ENCODE measurements at places on chromosomes 2 and 18.

- no peak for DNase-seq
Observed at GRCh38 chr2:176492583-176492982, 223.3 kb downstream of the MTX2 start.

DNA sequence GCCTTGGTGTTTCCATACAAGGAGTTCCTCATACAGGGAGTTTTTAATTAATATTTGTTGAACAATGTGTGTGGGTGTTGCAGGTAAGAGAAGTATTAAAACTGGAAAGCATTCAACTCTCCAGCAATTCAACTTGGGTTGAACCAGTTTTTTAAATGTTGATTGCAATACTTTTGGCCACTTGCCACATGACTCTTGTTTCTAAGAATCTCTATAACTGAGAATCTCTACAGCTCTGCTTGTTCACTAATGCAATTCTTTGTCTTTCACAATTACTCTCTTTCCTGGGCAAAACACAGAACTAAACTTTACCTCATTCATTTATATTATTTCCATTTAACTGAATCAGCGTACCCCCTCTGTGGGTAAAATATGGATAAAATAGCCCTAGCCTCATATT is 429.4 kb downstream of the ARHGAP15 start:
- peak; percentile 50 for DNase-seq

DNA sequence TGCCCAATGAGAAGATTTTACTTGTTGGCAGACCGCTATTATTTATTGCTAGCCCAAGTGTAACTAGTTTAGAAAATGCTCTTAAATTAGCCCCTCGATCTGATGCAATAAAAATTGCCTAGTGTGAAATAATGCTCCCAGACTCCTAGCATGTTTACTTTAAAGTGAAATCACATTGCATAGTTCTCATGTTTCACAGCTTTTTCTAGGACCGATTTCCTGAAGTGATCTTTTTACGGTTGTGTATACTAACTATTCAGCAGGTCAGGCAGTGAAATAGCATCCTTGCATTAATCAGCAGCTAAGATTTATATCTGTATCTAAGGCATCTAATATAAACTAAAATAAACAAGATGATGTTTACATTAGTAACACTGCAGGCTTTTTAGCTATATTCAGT is 52.4 kb downstream of the PMS1 start:
- peak; percentile 89 for DNase-seq

- DNase-seq = no peak
Observed at GRCh38 chr2:142824756-142825155, 52.7 kb upstream of the KYNU start.

DNA sequence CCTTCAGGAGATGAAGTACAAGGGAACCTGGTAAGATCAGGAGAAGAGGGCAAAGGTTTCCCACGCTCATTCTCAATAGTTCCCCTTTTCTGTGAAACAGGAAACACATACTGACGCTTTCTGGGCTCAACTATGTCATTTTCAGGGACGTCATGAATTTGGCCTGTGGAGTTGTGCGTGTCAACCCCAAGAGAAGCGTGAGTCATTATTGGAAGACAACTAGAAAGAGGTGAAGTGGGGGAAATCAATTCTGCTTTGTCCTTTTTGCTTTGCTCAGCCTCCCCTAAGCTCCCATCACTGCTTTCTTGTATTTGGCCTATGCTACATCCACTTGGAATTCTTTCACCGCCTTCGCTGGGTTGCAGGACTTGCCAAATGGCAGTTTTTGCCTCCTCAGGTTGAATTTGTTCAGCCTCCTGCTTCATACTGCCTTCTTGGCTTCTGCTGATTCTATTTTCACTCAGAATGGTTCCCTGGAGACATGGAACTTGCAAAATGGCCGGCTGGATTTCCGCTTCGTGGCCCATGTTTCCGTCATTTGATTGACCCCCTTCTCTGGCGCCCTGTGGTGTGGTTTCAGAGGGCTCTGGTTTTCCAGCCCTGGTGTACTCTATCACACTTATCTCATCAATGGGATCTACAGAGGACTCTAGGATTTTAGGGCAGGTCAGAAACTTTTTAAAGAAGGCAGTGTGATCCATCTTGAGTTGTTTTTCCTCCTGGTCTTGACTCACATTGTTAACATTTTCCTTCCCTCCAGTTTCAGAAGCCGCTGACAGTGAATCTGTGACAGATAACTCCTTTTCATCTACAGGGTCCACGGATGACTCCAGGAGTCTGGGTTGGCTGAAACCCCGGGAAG is 93.3 kb downstream of the ALPK2 start:
- no peak for DNase-seq

- DNase-seq = no peak
Observed at GRCh38 chr18:70535041-70535440, 246.2 kb downstream of the SOCS6 start.

- DNase-seq = no peak
Observed at GRCh38 chr2:216688731-216689340, 6.5 kb downstream of the IGFBP5 start.

DNA sequence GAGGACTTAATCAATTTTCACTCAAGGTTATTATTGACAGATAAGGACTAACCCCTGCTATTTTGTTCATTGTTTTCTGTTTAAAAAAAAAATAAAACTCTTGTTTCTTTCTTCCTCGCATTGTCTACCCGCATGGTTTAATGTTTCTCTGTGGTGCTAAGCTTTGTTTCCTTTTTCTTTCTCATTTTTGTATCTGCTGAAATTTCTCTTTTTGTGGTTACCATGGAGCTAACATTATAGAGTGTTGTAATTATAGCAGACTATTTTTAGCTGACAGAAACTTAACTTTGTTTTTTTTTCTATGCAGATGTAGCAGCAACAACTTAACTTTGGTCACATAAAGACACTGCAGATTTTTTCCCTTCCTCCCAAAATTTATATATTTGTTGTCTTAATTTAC is 43.1 kb upstream of the CHN1 start:
- no peak for DNase-seq

DNA sequence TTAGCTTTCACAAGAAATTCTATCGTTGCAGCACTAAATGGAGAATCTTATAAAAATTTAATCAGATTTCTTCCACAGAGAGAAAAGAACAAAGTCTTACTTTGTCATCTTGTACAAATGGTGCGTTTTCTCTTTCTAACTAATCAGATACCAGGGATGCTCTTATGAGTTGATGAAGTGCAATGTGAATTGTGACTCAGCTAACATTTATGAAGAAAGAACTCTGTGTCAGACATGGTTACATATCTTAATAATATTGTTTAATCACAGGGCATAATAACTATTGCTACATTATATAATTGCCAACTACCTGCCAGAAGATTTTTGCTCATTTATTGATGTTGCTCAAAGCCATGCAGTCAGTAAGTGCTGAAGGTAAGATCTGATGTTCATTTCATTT is 465.0 kb downstream of the CCDC85A start:
- no peak for DNase-seq

DNA sequence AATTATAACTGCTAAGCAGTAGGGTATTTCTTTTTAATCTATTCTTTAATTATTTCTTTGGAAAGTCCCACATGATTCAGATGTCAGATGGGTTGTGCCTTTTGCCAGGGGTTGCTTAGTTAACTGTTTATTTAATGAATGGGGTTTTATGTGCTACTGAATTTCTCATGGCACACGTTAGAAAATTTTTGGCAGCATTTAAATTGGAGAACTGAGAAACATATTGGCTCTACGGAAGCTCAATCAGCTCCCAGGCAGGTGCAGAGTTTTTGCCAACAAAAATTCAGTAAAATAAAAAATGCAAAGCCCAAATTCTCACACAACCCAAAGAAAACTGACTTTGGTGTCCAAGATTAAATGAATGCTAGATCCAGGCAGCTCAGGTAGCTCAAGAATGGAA is 467.2 kb downstream of the NRXN1 start:
- DNase-seq = no peak

DNA sequence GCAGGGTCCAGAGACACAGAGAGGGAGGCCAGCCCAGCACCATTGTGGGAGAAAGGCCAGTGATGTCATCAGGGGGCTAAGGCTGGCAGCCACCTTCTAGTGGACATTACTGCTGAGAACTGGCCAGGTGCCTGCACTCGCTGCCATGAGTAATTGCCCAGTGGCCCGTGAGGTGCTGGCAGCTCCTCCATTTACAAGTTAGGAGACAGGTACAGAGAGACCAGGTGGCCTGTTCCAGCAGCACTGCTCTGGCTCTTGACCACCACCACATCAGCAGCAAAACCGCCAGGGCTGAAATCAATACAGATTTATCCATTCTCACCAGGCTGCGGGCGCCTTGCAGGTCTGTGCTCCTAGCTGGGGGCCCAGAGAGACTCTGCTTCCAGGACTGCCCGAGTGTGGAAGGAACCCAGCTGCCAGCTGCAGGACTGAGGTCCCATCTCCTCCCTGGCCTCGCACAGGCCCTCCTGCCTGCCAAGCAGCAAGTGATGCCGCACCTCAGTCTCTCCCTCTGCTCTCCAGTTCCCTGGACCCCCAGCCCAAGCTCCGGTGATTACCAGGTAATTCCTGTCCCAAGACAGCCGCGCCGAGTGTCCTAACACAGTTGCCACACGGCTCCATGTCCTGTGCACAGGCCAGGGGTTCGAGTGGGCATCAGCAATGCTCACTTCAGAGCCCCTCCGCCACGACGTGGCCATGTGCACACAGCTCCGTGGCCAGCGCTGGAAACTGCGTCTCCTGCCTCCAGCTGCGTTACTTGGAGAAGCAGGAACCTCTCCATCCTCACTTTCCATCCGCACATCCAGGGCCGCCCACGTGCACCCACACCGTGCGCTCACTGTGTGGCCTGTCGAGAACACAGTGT is 101.0 kb upstream of the CTDP1 start:
- no peak for DNase-seq

- DNase-seq = no peak
Observed at GRCh38 chr18:44996261-44996660, 315.6 kb downstream of the SETBP1 start.

- DNase-seq = no peak
Observed at GRCh38 chr2:148922776-148923475, 47.9 kb downstream of the KIF5C start.

- DNase-seq = peak; percentile 47
Observed at GRCh38 chr2:190343089-190343535, 277 bp upstream of the INPP1 start.

GRCh38 chr2:187989925-187990623 is 301.6 kb upstream of the GULP1 start:
- DNase-seq = no peak

GRCh38 chr18:36899289-36899688 is 70.4 kb downstream of the KIAA1328 start:
- peak; percentile 9 for DNase-seq

- peak; percentile 50 for DNase-seq
Observed at GRCh38 chr2:134738141-134738870, 19.5 kb upstream of the TMEM163 start.

- DNase-seq = no peak
Observed at GRCh38 chr2:158740127-158740526, 55.0 kb upstream of the DAPL1 start.

GRCh38 chr2:16281451-16282335 is 341.3 kb downstream of the MYCN start:
- DNase-seq = peak; percentile 3

GRCh38 chr2:1605102-1606045 is 138.9 kb downstream of the PXDN start:
- peak; percentile 48 for DNase-seq

GRCh38 chr2:161419638-161420190 is 3.6 kb downstream of the TBR1 start:
- no peak for DNase-seq

- DNase-seq = no peak
Observed at GRCh38 chr2:7201851-7202250, 284.6 kb downstream of the RNF144A start.

DNA sequence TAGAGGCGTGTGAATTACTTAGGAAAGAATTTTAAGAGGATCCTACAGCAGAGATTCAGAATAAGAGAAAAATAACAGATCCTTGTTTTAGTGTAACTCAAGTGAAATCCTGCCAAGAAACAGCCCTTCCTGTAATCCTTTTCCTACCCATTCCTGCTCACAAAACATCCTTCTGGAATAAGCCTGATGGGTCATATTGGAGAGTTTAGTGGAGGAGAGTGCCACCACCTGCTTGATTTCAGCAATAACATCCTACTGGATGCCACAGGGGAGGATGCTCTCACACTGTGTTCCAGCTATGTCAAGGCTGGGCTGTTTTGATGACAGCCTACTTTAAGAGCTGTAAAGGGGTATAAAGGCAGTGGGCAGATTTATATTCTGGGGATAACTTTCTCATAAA is 54.8 kb upstream of the CCDC178 start:
- DNase-seq = peak; percentile 64

- no peak for DNase-seq
Observed at GRCh38 chr2:73999881-74000597, 15.3 kb downstream of the TET3 start.

GRCh38 chr2:151177756-151178155 is 83.9 kb downstream of the RBM43 start:
- no peak for DNase-seq

DNA sequence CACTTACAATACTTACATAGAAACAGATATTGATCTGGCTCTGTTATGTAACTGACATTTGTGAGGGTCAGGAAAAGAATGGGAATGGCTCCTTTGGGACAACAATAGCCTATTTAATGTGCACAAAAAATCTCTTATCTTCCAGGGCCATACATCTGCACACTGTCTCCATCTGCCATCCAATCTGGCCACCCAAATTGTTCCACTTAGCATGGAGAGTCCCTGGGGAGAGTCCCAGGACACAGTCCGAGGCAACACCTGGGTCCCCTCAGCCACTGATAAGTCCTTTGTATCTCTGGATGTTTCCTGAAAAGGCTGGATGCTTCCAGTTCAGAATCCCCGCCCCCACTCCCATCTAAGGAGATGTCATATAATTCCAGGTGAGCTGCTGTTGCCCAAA is 274.2 kb upstream of the NCKAP5 start:
- DNase-seq = no peak

DNA sequence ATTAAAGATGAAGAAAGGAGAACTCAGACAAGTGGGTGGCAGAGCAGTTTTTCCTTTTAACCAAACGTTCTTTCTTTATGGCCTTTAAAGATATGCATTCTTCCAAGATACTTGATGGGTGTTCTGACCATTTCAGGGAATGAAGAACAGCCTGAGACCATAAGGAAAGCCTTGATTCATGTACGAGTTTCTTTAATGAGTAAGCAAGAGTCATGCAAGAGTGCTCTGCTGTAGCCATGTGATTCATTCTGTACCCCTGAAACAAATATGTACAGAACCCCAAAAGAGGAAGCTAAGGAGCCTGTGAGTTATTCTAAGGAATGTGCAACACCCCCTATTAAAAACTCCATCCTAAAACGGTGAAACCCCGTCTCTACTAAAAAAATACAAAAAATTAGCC is 372.8 kb downstream of the MTX2 start:
- DNase-seq = peak; percentile 69

- DNase-seq = peak; percentile 35
Observed at GRCh38 chr2:231648579-231649174, 56.0 kb downstream of the TEX44 start.

- no peak for DNase-seq
Observed at GRCh38 chr18:55541571-55541970, 46.4 kb downstream of the TCF4 start.

GRCh38 chr2:127160676-127161075 is 53.7 kb upstream of the BIN1 start:
- DNase-seq = no peak

DNA sequence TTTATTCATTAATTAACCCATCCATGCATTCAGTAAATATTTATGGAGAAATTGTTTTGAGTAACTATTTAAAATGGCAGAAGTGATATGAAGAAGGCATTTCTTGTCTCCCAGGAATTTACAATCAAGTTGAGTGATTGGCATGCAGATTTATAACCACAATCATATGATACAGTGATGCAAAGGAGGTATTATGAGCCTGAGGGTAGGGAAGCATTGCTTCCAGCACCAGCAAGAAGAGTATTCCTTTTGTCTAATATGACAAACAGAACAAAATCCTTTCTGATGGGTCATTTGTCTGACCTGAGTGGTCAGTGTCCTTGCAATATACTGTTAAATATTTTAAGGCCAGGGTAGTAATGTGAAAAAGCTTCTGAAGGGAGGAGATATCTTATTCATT is 244.2 kb upstream of the RGPD4 start:
- DNase-seq = no peak
